Panc1 (cell line): ENCODE measurements at places on chromosomes 7 and 10.

DNA sequence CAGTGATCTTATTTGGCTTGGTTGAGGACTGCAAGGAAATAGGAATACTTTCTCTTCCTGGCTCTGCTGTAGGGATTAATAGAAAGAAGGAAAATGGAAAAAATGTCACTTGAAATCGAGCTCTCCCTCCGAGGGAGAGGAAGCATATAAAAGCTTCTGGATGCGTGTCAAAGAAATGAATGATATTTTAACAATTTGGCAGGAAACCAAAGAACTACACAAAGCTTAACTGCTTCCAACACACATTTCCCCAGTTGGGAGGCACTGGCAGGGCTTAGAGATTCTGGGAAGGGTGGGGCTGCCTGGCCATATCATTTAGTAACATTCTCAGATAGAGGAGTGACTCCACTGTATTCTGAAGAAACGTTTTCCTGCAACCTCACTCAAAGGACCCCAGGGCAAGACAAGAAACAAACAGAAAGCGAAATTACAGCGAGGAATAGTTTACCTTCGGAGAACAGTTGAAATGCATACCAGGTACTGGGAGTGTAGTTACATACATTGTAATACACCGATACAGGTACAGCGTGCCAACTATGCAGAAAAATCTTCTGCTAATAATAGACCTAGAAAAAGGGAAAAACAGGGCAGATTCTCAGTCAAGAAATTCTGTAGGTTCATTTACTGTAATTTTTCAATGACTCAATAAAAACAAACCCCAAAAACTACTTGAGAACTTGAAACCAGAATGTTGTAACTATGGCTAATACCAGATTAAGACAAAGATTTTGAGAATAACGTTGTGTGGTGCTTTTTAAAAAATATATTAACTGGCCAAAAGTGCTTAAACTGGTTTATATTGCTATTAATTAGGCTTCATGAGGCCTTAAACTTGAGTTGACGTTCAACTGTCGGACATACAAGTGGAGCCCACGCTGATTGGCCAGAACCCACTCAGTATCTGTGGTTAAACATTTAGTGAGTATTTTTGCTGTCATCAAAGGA lies 75.7 kb upstream of the ASAH2 start:
- no peak for DNase-seq

GRCh38 chr7:140489026-140489359 lies 9.7 kb upstream of the MKRN1 start:
- DNase-seq = no peak

- DNase-seq = peak; percentile 53
Observed at GRCh38 chr7:129298268-129298893, 73.6 kb downstream of the AHCYL2 start.

DNA sequence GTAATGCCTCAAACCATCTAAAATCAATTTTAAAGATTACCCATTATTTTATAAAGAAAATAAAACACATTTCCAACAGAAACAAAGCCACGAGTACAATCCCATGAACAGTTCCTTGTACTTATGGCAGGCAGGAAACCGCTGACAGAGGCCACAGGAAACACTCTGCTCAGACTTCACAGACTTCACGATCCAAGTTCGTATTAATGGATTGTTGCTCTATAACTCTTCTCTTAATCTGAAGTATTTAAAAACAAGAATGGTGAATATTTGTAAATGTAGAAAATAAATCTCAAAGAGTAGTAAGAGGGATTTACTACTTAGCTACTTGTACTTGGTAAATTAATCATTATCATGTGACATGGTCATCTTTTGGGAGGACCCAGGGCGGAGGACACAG lies 78.3 kb downstream of the SNX10 start:
- no peak for DNase-seq

GRCh38 chr10:29144126-29144525 lies 144.7 kb upstream of the LYZL1 start:
- no peak for DNase-seq

- no peak for DNase-seq
Observed at GRCh38 chr10:69612760-69613159, 17.3 kb upstream of the FAM241B start.

DNA sequence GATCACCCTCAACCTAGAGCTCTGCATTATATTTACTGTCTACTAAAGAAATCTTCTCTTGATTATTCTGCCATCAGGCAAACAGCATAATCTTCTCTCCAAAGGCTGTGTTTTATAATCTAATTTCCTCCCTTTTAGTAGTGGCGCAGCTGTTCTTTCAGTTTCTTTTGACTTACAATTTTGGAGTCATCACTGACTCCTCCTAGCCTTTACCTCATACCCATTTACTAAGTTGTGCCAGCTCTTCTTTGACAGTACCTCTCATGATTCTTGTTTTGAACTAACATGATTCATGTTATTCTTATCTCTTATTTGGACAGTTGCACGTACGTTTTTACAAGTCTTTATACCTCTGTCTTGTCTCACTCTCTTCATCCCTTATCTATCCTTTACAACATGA lies 113.0 kb downstream of the FOXP2 start:
- no peak for DNase-seq

DNA sequence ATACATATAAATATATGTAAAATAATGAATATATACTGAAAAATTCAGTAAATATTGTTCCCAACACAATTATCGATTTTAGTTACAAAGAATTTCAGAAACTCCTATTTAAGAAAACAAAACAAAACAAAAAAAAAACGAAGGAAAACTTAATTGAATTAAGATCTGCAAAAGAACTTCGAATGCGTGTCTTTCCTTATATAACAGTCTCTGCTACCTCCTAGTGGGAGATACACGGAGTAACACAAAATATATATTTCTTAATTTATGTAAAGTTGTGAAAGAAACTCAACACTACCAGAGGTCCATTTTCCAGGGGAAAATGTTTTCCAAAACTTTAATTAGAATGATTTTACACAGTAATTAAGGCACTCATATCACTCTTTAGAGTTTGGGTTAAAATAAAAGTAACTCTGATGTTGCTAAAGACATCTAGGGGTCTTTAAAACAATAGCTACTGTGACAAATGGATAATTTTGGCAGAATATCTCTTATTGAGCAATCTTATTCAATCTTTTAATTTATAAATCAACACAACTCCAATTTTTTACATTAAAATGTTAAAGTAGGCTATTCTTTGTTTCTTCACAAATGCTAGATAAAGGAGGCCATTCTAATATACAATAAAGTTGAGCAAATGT lies 41.6 kb downstream of the NEBL start:
- DNase-seq = no peak

- DNase-seq = no peak
Observed at GRCh38 chr7:47254081-47254977, 327.6 kb downstream of the TNS3 start.

GRCh38 chr7:14585232-14585631 lies 317.3 kb downstream of the DGKB start:
- no peak for DNase-seq

DNA sequence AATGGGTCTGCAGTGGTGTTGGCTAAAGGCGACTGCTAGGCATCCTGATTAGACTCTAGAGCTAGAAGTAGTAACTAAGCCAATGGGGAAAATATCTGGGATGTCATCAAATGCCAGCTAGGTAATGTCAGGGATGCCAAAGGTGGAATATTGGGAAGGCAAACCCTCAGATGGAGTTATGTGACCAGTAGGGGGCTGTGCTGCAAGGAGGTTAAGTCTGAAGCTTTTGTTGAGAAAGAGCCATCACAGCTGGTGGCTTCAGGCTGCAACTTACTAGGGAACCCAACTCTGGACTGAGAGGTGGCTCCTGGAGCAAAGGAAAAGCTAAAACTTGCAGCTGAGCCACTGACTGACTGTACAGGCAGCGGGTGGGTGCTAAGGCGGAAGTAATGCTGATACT lies 576.9 kb upstream of the GHITM start:
- DNase-seq = no peak

DNA sequence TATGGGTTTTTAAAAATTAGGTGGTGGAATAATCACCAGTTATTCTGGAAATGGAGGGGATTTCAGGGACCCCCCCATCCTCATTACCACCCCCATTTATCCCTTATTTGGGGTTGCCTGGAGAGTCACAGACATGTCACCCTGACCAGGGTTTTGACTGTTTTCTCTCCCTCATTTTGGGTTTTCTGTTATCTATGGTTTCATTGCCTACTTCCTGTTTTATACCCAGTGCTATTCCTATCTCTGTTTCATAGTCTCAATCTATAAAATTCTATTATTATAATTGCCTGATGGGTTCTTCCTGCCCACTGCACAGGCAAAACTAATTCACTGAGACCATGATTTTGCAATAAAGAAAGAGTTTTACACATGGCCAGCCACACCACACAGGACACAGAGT lies 15.9 kb upstream of the FAM221A start:
- DNase-seq = no peak

- no peak for DNase-seq
Observed at GRCh38 chr7:108415821-108416536, 40.3 kb downstream of the NRCAM start.

GRCh38 chr7:46633200-46633599 lies 712.1 kb upstream of the IGFBP3 start:
- DNase-seq = no peak

DNA sequence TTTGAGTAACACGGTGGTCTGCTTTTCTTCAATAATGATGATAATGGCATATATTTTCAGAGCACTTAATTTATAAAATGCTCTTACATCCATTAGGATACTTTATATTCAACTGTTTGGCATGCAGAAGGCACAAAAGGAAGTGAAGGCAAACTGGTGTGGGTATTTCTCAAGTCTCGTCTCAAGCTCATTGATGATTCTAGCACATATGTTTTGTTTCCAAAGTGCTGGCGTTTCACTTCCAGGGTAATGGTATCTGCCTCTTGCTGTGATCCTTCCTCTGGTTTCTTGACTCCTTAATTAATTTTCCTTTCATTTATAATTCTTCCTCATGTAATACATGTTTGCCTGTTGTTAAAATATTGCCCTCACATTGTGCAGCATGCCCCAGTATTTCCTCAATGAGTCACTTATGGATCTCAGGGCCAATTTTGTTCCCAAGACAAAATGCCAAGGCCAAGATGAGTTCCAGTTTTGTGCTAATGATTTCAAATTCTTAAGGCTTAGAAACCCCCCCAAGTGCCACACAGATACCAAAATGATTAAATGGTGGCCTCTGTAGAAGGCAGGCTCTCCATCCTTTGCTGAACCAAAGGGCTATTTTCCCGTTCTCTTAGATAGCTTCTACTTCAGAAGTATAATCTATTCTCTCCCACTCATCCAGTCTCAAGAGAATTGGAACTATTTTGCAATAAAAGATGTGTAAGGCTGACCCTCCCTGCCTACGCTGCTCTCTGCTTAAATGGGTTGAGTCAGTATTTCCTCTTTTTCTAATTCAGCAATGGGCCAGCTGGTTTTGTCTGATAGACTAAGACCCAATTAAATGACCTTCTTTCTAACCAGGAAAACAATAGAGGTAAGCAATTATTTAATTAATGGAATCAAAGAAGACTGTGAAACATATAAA lies 171.2 kb downstream of the ZNF365 start:
- DNase-seq = no peak

GRCh38 chr10:63464402-63465292 lies 1.1 kb downstream of the JMJD1C start:
- no peak for DNase-seq

DNA sequence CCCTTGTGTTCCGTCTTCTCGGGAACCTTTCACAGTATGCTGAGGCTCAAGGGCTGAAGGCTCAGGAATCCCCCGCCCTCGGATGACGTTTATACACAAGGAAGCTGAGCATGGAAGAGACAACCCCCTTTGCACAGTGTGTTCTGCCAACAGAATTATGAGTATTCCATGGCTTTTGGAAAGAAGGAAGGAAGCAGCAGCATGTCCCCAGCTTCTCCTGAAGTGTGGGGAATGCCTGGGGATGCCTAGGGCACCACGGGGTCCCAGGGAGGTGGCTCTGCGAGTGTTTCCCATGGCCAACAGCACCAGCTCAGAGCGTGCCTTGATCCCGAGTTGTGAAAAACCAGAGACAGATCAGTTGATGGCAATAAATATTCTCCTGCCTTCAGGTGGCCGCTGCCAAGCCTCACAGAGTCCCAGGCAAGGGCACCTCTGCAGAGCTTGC lies 88.8 kb upstream of the DDC start:
- DNase-seq = no peak
